Activated CD8-positive, alpha-beta memory T cell treated with anti-CD3 and anti-CD28 coated beads, Interleukin-2, amount 10 ng/mL, durations not matched to agents 7 days and 5 days (primary cell): ENCODE measurements at places on chromosomes 6 and 20. TPM values are rescaled to one million over a fixed set of nuclear protein-coding genes. Genes with fewer than 3 reads are reported as not detected.
A peak's percentile ranks its signal among the peaks of the same experiment; 100 is the strongest.

GRCh38 chr6:89566930-89567629 is 71.5 kb downstream of the LYRM2 start:
- H3K36me3 ChIP-seq = peaks cover 1% of the 10 kb centered on the region
- H3K4me1 ChIP-seq = peaks cover 3% of the 10 kb centered on the region
- DNase-seq = no peak
- H3K4me3 ChIP-seq = no peak overlapping the region

The VSTM2L gene
- 0.35 TPM for total RNA-seq

GRCh38 chr6:2157441-2158127 is 87.8 kb downstream of the GMDS start:
- H3K36me3 ChIP-seq = peaks cover 1% of the 10 kb centered on the region
- no peaks in the 10 kb centered on the region for H3K27me3 ChIP-seq
- no peak for DNase-seq
- H3K4me3 ChIP-seq = no peak overlapping the region

GRCh38 chr20:1456300-1456699 is 10.3 kb downstream of the NSFL1C start:
- H3K4me1 ChIP-seq = no peaks in the 10 kb centered on the region
- no peaks in the 10 kb centered on the region for H3K27me3 ChIP-seq
- H3K36me3 ChIP-seq = peaks cover 47% of the 10 kb centered on the region
- H3K4me3 ChIP-seq = no peak overlapping the region
- DNase-seq = no peak

DNA sequence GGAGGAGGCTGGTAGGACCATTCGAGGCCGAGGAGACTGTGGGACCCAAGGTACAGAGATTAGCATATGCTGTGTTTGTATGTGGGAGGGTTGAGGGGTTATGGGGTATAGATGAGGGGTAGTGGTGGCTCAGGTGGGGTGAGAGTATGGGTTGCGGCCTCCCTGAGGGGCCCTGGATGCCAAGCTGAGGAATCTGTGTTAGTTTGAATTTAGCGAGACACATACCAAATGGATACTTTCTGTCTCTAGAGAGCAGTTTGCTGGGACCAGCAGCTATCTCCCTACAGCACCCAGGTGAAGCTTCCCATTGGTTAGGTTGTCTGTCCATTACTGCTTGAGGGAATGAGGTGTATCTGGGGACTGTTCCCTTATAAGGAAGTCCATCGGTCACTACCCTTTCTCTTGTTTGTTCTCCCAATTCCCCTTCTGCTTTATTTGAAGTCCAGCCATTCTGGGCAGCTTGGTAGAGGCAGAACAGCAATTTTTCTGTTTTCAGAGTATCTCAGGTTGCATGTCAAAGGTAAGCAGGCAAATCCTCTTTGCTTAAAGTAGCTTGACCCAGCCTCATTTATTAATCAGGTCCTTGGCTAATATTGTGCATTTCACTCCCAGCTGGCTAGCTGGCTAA is 15.2 kb downstream of the CHMP4B start:
- H3K36me3 ChIP-seq = peaks cover 4% of the 10 kb centered on the region
- H3K27me3 ChIP-seq = no peaks in the 10 kb centered on the region
- no peak for DNase-seq
- no peak overlapping the region for H3K27ac ChIP-seq
- peaks cover 26% of the 10 kb centered on the region for H3K4me1 ChIP-seq
- H3K4me3 ChIP-seq = no peak overlapping the region

GRCh38 chr20:49937027-49937929 is 1.1 kb downstream of the RNF114 start:
- H3K27me3 ChIP-seq = no peaks in the 10 kb centered on the region
- H3K27ac ChIP-seq = peak overlapping the region; percentile 93
- H3K4me1 ChIP-seq = peaks cover 50% of the 10 kb centered on the region
- peaks cover 18% of the 10 kb centered on the region for H3K36me3 ChIP-seq
- peak overlapping the region; percentile 94 for H3K4me3 ChIP-seq

- no peaks in the 10 kb centered on the region for H3K4me1 ChIP-seq
- H3K27ac ChIP-seq = no peak overlapping the region
- no peak overlapping the region for H3K4me3 ChIP-seq
- DNase-seq = peak; percentile 33
These were observed 15.4 kb upstream of the SLC22A16 start for GRCh38 chr6:110491644-110492317.

- H3K27ac ChIP-seq = no peak overlapping the region
- no peaks in the 10 kb centered on the region for H3K36me3 ChIP-seq
- peaks cover 4% of the 10 kb centered on the region for H3K27me3 ChIP-seq
- DNase-seq = no peak
- no peak overlapping the region for H3K4me3 ChIP-seq
- H3K4me1 ChIP-seq = no peaks in the 10 kb centered on the region
These were observed 146.6 kb downstream of the FRK start for GRCh38 chr6:115914098-115914497.

DNA sequence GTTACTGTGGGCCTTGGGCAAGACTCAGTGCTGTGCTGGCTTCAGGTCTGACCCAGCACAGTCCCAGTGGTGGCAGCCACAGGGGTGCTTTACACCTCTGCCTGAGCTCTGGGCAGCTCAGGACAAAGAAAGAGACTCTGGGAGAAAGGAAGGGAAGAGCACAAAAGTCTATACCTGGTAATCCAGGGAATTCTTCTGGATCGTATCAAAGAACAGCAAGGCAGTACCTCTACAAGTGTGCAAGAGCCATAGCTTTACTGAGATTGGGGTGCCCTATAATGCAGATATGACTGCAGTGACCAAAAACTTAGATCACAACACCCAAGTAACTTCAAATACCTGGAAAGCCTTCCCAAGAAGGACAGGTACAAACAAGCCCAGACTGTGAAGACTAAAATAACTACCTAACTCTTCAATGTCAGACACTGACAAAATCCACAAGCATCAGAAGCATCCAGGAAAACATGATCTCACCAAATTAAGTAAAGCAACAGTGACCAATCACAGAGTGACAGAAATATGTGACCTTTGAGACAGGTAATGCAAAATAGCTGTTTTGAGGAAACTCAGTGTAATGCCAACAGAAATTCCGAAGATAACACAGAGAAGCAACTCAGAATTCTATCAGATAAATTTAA is 47.9 kb upstream of the LIN28B start:
- H3K4me3 ChIP-seq = no peak overlapping the region
- no peak for DNase-seq
- H3K27ac ChIP-seq = no peak overlapping the region
- H3K4me1 ChIP-seq = no peaks in the 10 kb centered on the region

DNA sequence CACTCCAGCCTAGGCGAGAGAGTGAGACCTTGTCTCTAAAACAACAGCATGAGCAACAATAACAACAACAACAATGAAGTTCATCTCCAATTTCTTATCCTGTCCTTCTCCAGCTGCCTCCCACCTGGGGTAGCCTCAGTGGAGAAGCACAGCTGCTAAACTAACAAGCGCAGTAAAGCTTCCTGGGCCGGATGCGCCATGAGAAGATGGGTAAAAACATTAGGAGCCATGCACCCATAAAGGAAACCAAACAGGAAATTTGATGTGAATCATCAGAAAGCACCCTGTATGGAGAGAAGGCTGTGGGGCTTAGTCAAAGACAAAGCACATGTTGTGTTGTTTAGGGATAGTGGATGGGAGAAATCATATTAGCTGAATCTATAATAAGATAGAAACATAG is 61.1 kb upstream of the CCN6 start:
- H3K27ac ChIP-seq = peak overlapping the region; percentile 78
- peaks cover 3% of the 10 kb centered on the region for H3K36me3 ChIP-seq
- H3K27me3 ChIP-seq = no peaks in the 10 kb centered on the region
- H3K4me3 ChIP-seq = no peak overlapping the region
- peaks cover 77% of the 10 kb centered on the region for H3K4me1 ChIP-seq

GRCh38 chr6:105111871-105112270 is 67.9 kb downstream of the POPDC3 start:
- H3K4me3 ChIP-seq = no peak overlapping the region
- H3K36me3 ChIP-seq = no peaks in the 10 kb centered on the region
- H3K27me3 ChIP-seq = peaks cover 41% of the 10 kb centered on the region
- no peak overlapping the region for H3K27ac ChIP-seq
- DNase-seq = no peak
- H3K4me1 ChIP-seq = no peaks in the 10 kb centered on the region

The ACTL10 gene
- 3.9 TPM for total RNA-seq

DNA sequence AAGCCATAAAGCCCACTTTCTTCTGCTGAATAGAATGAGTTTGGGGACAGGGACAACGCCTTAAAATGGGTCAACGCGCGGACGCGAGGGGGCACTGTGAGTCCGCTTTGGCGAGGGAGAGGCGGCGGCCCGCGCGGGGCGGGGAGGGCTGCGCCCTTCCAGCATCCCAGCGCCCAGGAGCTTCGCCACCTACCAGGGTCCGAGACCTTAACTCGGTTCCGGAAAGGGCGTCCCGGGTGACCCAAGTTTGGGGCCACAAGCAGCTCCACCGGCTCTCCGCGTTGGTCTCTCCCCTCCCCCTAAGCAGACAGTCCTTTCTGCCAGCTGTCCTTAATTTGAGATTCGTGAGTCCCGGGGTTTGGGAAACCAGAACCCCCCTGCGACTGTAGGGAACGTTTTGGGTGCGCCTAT is 1.8 kb upstream of the SAMD5 start:
- H3K27ac ChIP-seq = no peak overlapping the region
- H3K27me3 ChIP-seq = peaks cover 59% of the 10 kb centered on the region
- H3K4me1 ChIP-seq = peaks cover 16% of the 10 kb centered on the region

The TMEM244 gene
- 0.99 TPM for total RNA-seq

DNA sequence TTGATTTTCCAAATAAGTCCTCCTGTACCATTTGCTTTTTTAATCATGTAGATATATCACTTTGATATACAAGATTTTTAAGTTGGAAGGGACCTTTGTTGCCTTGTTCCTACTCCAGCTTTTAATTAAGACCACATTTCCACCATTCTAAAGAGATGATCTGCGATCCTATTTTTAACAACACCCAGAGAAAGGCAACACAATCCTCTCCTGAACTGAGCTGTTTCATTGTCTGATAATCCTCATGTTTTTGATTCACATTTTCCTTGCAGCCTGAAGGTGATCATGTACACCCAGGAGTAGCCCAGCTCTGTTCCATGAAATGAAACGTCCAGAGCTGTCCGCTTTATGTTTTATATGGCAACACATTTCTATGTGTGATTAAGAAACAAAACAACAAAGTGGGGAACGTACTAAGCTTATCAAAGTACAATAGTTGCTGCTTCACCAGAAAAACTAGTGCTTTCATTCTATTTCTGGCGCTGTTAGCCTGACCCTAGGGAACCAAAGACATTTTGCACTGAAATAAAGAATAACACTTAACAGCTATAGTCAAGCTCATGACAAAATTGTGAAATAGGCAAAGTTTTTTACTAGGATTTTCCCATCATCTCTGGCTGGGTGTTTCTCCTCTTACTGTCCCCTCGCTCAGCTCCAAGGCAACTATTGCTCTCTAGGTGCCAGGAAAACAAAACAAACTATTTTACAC is 22.6 kb upstream of the TRAF3IP2 start:
- no peak overlapping the region for H3K27ac ChIP-seq
- no peaks in the 10 kb centered on the region for H3K4me1 ChIP-seq
- no peak for DNase-seq
